Activated T-helper 2 cell treated with anti-CD3 and anti-CD28 coated beads, Interferon-gamma antibody, Interleukin-2, Interleukin-4, amounts not matched to agents 10 μg/mL and 5 μg/mL and 100 μg/mL, durations not matched to agents 14 hours and 24 hours and 36 hours (primary cell): ENCODE measurements at places on chromosomes 4 and X.
A peak's percentile ranks its signal among the peaks of the same experiment; 100 is the strongest.

GRCh38 chrX:21996872-21997455, 35.2 kb upstream of the PHEX start:
- no peak for DNase-seq

DNA sequence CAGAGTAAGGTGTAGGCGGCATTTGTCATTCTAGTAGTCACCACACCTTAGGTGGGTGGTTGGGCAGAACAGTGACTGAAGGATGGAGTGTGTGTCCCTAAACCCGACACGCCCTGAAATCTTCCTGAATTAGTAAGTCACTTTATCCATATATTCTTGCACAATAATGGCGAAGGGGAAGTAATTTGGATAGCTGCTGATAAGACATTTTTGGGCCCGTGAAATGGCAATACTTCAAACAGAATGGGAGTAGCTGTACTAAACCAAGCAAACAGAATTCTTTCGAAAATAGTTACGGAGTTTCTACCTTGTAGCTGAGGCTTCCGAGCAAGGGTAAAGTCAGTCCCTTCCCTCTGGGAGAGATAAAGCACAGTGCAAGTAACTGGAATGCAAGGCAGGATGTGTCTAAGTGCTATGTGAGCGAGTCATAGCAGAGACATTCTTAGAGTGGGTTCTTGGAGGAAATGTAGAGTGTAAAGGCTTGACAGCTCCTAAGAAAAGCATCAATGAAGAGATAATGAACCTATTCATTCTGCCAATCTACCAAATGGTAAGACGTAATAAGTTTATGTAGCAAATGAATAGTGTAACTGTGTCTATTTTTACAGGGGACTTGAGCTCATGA, 72.8 kb downstream of the CLCN5 start:
- DNase-seq, result no peak

GRCh38 chr4:115279330-115279729, 165.9 kb upstream of the NDST4 start:
- DNase-seq, result no peak

DNA sequence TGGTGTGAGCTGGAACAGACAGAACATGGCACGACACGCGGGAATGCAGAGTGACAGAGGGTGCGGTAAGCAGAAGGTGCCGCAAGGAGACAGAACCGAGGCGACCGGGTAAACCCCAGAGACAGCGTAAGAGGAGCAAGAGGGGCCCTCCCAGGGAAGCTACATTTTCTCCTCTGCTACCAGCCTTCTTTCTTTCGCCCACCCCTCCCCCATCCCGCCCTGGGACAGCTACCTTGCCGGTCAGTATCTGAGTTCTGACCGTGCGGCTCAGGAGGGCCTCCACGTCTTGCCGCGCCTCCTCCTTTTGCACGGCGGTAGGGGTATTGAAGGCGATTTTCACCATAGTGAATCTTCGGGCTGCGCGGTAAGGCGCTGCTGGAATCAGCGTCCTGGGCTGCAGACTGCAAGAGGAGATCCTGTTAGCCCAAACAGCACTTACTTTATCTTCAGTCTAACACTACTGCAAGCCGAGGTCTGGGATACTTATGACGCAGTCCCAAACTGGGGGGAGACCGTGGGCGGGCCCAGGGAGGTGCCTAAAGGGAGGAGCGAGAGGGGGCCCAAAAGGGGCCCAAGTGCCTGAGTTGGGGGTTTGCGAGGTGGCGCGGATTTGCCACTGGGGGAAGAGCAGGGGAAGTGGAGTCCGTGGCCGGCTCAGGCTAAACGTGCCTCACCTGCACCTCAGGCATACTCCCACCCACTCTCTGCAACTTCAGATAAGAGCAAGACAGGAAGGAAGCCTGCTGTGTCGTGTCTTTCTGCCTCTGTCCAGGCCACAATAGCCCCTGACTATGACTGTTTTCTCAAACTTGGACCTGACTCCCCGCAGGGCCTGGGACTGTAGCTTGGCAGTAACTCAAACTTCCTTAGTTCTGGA, at the start of gene ITM2A:
ITM2A (minus strand) TSS at position 462 of the 877 bp plus-strand sequence; CDS start at position 343, 119 bp downstream.
- DNase-seq, result peak; percentile 34

GRCh38 chrX:19487520-19488200, 27.6 kb downstream of the MAP3K15 start:
- DNase-seq, result no peak

DNA sequence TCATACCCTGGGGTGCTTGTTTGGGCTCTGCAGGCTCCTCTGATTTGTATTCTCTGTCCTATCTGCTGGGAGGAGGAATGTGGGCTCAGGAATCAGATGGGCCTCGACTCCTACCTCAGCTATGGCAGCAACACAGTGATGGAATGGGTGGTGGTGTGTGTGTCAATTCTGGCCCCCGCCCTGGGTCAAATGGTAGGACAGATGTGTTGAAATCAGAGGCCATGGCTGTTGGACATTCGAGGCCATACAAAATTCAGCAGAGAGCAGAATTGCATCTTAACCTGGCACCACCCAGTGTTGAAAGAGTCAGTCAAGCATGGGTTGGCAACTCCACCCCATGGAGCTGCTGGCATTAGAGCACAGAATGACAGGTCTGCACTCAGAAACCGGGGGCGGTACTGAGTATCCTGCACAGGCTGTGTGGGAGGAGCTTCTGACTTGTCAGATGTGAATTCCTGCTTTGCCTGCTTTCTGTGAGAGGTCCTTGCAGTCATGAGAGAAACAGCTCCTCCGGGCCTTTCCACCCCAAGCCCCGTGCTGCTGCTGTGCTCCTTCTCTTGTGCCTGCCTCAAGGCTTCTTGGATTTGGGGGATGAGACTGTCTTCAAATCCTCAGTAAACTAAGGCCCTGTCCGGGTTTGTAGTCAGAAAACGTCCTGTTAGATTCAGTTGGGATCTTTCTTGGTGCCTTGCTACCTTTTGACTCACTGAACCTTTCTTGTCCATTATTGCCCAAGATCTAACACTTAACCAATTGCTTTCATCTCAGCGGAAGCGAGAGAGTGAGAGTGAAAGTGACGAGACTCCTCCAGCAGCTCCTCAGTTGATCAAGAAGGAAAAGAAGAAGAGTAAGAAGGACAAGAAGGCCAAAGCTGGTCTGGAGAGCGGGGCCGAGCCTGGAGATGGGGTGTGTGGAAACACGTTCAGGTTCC, 13.0 kb downstream of the DKC1 start:
- DNase-seq, result no peak

DNA sequence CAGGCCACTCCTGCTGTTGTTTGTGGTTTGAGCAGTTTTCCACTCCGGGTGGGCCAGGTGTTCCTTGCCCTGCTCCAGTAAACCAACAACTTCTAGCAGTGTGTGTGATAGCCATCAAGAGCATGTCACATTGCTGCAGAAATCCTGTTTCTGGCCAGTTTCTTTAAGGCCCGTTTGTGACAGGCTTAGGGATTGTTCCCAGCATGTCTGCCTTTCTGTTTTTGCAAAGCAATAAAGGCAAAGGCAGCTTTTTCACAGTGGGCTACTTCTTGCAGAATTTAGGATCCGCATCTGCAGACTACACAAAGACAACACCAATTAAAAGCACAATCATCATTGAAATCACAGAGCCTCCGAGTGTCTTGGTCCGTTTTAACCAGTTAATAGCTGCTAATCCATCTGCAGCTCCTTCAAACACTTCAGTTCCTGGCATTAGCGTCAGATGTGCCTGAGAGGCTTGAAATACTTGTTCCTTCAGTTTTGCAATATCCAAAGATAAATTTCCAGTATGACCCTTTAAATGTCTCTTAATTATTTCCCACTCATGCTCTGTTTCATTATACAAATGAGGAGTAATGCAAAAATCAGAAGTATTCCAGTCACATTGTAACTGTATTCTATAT, 65.1 kb downstream of the ADAM29 start:
- no peak for DNase-seq

GRCh38 chrX:120274958-120275357, 24.3 kb downstream of the ZBTB33 start:
- no peak for DNase-seq

DNA sequence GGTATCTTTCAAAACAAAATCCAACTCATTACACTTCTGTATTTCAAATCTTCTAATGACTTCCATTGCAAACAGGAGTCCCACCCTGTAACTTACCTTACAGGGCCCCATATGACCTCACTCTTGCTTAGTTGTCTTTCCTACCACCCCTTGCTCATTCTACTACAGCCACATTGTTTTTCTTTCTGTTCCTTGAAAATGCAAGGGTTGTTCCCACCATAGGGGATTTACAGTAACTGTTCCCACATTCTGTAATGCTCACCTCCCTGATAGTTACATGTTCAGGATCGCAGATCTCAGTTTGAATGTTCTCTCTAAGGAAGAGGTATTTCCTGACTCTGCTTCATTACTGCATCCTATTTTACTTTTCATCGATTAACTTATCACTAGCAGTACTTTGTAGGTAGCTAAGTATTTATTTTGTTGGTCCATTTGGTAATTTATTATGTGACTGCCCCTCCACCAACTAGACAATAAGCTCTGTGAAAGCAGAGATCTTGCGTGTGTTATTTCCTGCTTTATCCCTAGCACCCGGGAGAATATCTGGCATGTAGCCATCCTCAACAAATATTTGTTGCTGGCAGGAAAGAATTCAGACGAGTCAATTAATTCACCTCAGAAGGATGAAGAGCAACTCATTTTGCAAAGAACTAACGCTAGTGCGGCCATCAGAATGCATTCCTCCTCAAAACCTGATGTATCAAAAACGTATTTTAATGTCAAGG, 21.4 kb downstream of the MAOB start:
- no peak for DNase-seq

DNA sequence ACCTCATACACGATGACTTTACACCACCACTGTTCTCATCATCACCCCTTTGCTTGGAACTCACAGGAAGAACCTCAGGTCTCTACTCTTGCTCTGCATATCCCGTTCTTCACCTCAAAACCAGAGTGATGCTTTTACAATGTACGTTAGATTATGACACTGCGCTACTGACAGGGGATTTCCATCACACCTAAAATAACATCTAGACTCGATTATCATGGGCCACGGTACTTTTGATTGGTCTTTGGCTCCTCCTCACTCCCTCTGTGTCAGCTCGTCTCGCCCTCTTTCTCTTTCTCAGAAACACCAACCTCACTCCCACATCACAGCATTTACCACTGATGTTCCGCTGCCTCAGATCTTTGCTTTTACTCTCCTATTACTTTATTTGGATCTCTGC, 172.4 kb downstream of the TLL1 start:
- no peak for DNase-seq

GRCh38 chr4:14023896-14024295, 396.4 kb upstream of the BOD1L1 start:
- no peak for DNase-seq

DNA sequence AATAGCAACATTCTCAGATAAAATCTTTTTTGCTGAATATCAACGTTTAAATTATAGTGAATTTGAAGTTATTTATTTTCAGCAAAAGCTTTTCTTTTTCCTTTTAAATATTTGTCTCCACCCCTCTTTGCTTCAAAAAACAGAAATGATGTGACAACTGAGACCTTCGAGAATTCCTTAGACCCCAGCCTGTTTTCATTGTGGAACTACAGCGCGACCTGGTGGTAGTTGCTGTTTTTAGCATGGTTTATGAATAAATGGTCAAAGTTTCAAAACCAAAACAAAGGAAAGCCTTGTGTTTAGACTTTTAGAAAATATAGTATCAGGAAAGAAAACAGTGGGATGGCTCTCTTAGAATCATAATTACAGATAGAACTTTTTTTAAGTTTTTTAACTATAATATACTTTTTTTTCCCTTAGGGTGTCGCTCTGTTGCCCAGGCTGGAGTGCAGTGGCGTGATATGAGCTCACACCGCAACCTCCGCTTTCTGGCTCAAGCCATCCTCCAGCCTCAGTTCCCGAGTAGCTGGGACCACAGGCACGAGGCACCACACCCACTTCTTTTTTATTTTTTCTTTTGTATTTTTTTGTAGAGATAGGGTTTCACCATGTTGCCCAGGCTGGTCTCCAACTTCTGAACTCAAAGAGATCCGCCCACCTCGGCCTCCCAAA, 26.8 kb upstream of the TMEM184C start:
- DNase-seq, result no peak

GRCh38 chrX:137194164-137194563, 160.4 kb upstream of the GPR101 start:
- no peak for DNase-seq

DNA sequence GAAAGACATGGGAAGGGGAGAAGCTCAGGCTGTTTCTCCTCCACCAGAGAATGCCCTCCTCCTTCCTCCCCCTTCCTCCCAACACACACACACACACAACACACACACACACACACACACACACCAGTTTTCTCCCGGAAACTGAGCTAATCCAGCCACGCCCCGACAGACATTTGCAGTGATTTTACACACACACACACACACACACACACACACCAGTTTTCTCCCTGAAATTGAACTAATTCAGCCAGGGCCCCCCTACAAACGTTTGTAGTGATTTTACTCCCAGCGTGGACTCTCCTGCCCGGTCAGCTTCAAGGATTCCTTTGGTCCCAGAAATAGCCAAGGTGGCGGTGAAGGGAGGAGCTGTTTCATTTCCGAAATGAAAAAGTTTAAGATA, 32.9 kb upstream of the STX18 start:
- no peak for DNase-seq

DNA sequence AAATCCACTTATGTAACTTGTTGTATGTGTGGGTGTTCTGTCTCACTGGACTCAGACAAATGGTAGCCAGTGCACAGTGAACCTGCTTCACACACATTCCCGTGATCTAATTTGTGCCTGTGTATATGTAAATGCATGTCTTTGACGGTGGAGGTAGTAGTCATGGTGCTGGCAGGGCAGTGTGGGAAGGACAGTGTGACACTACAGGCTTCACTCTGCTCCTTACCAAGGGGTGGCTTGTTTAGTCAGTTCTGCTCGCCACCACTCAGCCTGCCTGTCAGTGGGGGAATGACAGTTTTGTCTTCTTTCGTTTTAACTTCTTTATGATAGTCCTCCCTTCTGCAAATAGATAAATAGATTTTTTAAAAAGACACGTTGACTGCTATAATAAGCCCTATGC, 17.7 kb upstream of the PAQR3 start:
- no peak for DNase-seq

- DNase-seq, result no peak
Measured at GRCh38 chr4:123555233-123555806, 158.7 kb downstream of the SPRY1 start.

GRCh38 chrX:39452401-39452800, 645.4 kb downstream of the BCOR start:
- DNase-seq, result no peak

DNA sequence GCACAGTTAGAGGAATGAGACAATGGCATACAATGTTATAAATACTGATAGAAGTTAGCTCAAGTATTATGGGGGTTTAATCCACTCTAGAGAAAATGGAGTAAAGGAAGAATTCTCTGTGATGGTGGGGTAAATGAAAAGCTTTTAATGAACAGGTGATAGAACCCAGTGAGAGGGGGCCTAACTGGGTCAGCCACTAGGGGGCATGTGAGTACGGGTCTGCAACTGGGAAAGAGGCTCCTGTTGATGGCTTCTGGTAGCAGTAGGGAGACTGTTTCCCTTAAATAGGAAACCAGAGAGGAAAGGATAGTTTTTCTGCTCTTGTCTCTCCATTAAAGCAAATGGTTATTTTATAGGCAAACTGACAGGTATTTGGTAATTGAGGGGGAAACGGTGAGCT, 132.8 kb upstream of the GPR101 start:
- DNase-seq, result no peak
